GM23248 (cell line): ENCODE measurements at places on chromosomes 12 and 14. TPM values are rescaled to one million over a fixed set of nuclear protein-coding genes. Genes with fewer than 3 reads are reported as not detected.

DNA sequence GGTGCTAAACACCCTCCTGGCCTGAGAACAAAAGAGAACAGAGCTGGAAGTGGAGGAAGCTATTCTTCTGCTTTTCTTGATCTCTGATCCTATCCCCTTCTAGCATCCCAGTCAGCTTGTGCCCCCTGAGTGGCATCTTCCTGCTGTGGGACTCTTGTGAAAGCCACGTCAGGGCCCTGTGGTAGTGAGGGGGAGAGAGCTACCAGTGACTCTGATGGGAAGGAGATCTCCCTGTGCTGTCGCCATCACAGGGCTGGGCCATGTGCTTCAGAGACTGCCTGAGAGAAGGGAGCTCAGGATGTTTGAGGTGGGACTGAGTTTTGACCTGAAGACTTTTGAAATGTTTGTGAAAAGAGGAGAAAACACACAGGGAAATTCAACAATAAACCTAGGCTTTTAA is 107.6 kb upstream of the FUT8 start:
- no peak for DNase-seq

The FAIM2 gene
- 4.6 and 5.3 TPM in 2 replicates for polyA plus RNA-seq

DNA sequence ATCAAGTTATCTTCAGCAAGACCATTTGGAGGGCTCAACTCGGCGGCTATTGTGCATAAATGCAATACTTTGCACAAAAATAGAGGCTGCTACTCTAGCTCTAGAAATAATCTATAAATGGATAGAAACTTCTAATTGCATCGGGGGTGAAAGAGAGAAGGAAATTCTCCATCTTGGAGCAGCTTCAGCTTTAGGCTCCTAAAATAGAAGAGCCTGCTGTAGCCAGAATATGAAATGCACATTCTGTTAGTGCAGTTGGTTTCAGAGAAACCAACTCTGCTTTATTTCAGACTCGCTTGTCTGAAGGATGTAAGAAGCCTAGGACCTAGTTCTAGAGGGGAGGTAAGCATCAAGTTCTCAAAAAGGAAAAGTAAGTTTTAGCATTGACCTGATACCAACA is 38.1 kb downstream of the SNRPF start:
- no peak for DNase-seq

- peak; percentile 98 for DNase-seq
Observed at GRCh38 chr12:116426391-116427136, 132.6 kb upstream of the MAP1LC3B2 start.

DNA sequence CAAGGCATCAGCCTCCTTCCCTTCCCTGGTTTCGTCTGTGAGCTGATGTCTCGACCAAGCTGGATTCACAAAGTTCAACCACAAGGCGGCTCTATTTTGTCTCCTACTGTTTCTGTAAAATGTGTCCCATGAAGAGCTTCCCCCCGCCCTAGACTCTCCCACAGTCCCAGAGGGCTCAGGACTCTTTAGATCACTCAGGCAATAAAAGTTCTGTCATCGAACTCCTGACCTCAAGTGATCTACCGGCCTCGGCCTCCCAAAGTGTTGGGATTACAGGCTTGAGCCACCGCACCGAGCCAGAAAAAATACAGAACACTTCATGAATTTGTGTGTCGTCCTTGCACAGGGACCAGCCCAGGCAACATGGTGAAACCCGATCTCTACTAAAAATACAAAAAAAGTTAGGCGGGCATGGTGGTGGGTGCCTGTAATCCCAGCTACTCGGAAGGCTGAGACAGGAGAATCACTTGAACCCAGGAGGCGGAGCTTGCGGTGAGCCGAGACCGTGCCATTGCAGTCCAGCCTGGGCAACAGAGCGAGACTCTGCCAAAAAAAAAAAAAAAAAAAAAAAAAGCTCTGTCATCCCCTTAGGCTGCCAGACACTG is 149.4 kb downstream of the BCL11B start:
- DNase-seq, result no peak

The JPH4 gene
- 0.05 TPM in 1 of 2 replicates, not detected in the other for polyA plus RNA-seq

DNA sequence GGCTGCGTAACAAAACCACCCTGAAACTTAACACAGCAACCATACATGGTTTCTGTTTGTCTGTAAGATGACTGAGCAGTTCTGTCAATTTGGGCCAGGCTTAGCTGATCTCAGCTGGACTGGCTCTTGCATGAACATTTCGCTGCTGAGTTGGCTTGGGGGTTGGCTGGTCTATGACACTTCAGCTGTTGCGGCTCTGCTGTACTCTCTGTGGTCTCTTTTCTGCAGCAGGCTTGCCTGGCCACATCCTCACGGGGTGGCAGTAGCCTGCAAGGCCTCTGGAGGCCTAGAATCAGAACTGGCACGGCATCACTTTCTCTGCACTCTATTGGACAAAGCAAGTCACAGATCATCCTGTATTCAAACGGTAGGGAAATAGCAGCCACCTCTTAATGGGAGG is 216.2 kb downstream of the BCL11B start:
- DNase-seq, result no peak

The OGFOD2 gene
- 12.8 and 15.4 TPM in 2 replicates for polyA plus RNA-seq

DNA sequence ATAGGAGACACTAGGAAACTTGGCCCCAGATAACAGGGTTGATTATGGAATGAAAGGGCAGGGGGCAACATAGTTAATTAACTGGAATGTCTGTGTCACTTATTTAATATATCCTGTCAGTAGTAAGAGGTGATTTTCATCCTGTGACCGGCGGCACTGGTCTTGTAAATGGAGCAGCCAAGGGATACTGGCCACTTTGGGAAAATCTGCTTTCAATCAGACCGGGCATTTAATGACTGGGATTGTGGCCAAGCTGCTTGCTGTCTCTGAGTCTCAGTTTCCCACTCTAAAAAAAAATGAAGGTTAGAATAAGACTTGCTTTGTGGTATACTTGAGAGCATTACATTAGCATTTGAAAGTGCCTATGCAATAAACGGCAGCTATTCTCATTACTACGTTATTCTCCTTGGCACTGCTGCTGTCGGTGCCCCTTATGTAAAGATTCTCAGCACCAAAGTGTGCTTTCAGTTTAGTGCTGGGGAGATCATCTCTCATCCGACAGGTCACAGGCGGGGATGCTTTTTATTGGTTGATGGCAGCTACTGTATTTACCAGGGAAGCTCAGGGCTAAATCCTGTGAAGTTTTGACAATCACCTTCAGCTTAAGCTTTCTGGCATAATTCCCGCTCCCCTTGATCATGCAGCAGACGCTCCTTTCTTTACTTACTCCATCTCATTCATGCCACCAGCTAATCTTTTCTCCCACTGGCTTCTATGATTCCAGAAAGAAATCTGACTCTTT is 162.1 kb downstream of the ESRRB start:
- no peak for DNase-seq

- peak; percentile 72 for DNase-seq
Observed at GRCh38 chr12:77947330-77947729, 116.6 kb downstream of the NAV3 start.

The ANO2 gene
- not detected in 2 replicates for polyA plus RNA-seq

DNA sequence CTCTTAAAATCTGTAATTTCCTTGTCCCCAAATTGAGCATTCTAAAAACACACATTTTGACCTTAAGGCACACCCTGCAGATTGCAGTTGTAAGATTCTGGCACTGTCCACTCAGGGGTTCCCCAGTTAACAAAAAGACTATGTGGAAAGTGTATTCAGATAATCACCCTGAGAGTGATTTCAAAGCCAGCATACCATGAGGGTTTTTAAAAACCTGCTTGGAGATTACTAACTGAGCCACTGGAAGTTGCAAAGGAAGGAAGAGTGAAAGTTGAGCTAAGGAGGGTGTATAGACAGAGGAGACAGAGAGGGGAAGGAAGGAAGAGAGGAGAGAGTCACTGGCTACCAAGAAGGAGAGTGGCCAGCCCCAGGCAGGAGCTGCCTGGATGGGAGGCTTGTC is 82.6 kb downstream of the EML1 start:
- DNase-seq, result no peak

DNA sequence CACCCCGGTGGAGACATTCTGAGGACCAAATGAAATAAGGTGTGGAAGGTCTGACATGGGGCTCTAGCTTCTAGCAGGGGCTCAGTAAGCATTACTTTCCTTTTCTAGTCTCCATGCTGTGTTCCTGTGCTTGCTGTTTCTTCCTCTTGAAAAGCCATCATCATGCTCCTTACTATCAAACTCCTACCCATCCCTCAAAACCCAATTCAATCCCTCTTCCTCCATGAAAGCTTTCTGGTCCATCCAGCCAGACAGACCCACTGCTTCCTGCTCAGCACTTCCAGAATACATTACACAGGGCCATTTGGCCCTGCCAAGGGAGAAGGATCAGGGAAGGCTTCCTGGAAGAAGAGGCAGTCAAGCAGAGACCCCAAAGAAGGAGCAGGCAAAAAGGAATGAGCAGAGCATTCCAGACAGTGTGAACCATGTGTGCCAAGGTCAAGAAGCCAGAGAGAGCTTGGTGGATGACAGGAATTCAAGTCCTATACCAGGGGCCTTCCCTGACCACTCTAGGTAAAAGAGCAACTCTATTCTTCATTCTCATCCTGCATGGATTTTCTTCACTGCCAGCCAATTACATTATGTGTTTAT is 59.5 kb downstream of the NUAK1 start:
- DNase-seq, result no peak

DNA sequence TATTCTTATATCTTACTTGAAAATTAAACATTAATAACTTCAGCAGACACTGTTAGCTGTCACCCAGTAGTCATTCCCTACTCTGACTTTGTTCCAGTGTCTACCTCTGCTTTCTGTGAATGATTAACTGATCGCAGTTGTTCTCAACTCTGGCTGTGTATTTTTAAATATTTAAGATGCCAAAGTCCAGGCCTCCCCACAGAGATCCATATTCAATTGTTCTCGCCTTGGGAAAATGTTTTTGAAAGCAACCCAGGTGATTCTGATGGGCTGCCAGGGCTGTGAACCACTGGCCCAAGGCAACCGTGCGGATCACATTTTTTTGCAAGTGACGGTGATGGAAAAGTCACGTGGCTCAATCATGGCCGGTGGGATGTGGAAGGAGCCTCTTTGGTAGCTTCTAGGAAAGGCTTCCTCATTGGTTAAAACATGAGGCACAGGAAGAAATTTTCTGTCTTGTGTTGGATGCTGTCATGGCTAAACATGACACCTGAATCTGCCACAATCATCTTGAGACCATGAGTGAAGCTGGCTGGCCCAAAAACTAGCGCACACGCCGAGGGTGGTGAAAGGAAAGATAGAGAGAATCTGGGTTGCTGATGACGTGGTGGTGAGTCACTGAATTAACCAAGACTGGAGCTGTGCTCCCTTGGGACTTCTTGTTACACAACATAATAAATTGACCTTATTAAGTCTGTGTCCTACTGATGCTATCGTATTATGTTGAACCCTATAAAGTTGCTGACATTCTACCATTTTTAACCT is 37.2 kb downstream of the RDH12 start:
- peak; percentile 98 for DNase-seq

- no peak for DNase-seq
Observed at GRCh38 chr12:108441549-108441948, 73.5 kb upstream of the FICD start.

The NINJ2 gene
- 4.9 and 6.4 TPM in 2 replicates for polyA plus RNA-seq

GRCh38 chr14:80425686-80426085 is 214.4 kb upstream of the DIO2 start:
- peak; percentile 94 for DNase-seq

- no peak for DNase-seq
Observed at GRCh38 chr12:31207799-31208465, 118.0 kb downstream of the SINHCAF start.

- DNase-seq, result no peak
Observed at GRCh38 chr12:53235742-53236442, 3.9 kb upstream of the RARG start.

The SLC25A47 gene
- polyA plus RNA-seq, result not detected in 2 replicates

- DNase-seq, result peak; percentile 54
Observed at GRCh38 chr12:102642199-102642598, 161.8 kb upstream of the IGF1 start.

- DNase-seq, result no peak
Observed at GRCh38 chr12:104586351-104586919, 129.7 kb downstream of the CHST11 start.

The SERPINA10 gene
- not detected in 2 replicates for polyA plus RNA-seq

The LRRIQ1 gene
- 0.88 and 1.3 TPM in 2 replicates for polyA plus RNA-seq

The TMEM30B gene
- 0.29 and 0.35 TPM in 2 replicates for polyA plus RNA-seq

- DNase-seq, result peak; percentile 38
Observed at GRCh38 chr14:35438910-35439713, 34.6 kb upstream of the NFKBIA start.

DNA sequence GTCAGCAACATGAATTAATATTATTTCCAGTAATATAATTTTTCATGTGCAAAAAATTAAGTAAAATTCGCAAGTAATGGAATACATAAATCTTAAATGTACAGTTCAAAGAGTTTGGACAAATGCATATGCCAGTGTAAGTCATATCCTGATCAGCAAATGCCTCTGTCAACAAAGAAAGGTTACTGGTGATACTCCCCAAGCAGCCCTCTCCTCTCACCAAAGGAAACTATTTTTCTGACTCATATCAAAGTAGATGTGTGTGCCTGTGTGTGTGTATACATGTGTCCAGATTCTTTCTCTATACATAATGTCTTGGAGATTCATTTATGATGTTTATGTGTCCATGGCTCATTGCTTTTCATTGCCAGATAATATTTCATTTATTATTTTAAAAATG is 1035.0 kb downstream of the SLC16A7 start:
- no peak for DNase-seq

- peak; percentile 56 for DNase-seq
Observed at GRCh38 chr12:100539202-100539601, 34.3 kb upstream of the GAS2L3 start.

The AICDA gene
- polyA plus RNA-seq, result not detected in 2 replicates

The NEUROD4 gene
- polyA plus RNA-seq, result 0.04 TPM in 1 of 2 replicates, not detected in the other

DNA sequence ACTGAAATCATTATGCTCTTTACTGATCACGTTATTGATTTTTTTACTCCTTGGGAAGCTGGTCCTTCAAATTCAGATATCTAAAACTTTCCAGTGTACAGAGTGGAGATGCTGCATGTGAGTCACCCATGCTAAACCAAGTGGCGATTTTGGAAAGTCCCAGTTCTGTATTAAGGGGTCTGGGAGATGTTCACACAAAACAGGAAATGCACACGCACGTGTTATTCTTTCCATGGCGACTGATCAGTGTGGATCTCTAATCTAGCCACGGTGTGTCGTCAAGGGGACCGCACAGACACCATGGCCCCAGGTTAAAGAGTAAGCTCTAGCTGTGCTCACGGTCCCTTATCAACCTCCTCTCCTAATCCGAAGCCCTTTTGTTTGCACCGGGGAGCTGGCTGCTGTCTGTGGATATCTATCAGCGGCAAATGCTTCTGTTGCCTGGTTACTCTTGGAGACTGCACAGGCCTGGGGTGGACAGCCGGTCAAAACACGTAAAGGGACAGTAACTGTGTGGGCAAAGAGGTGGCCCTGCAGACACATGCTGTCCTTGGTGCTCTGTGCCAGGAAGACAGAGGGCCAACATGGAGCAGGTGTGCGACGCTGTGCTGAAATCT is 96.6 kb downstream of the RIMBP2 start:
- DNase-seq, result no peak

The PLA2G1B gene
- polyA plus RNA-seq, result not detected in 2 replicates

GRCh38 chr14:72932893-72933292 is 6.6 kb downstream of the DCAF4 start:
- DNase-seq, result no peak
